Renal cortical epithelial cell (primary cell): ENCODE measurements at places on chromosomes 12 and 14.

GRCh38 chr12:65565601-65566560 is 258.4 kb upstream of the HMGA2 start:
- DNase-seq = peak; percentile 70

GRCh38 chr12:26264215-26264838 is 69.0 kb downstream of the SSPN start:
- peak; percentile 57 for DNase-seq

GRCh38 chr12:99879439-99879838 is 105.3 kb downstream of the ANKS1B start:
- DNase-seq = no peak

GRCh38 chr14:38070061-38070588 is 137.6 kb upstream of the SSTR1 start:
- DNase-seq = no peak

DNA sequence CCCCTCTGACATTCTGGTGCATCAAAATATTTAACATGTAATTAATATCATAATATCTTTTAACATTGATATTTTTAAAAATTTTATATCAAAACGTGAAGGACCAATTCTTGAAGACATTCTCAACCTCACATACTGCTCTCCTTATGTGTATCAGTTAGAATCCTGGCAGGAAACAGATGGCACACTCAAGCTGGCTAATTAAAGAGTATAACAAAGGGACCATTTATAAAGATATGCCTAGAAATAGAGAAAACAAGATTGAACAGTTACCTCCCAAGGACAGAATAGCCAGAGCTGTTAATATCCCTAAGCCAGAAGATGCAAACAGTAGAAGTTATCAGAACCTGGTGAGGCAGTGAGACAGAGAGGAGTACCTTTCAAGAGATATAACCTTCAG is 368.7 kb downstream of the NELL2 start:
- no peak for DNase-seq

GRCh38 chr12:7934091-7934888 is 1.7 kb downstream of the SLC2A3 start:
- DNase-seq = no peak

- peak; percentile 47 for DNase-seq
Observed at GRCh38 chr12:70982991-70983390, 62.5 kb upstream of the PTPRR start.

- DNase-seq = no peak
Observed at GRCh38 chr14:35865611-35866324, 39.6 kb downstream of the BRMS1L start.
